Naive thymus-derived CD8-positive, alpha-beta T cell (primary cell): ENCODE measurements at places on chromosomes 1 and 21. TPM values are rescaled to one million over a fixed set of nuclear protein-coding genes. Genes with fewer than 3 reads are reported as not detected.

DNA sequence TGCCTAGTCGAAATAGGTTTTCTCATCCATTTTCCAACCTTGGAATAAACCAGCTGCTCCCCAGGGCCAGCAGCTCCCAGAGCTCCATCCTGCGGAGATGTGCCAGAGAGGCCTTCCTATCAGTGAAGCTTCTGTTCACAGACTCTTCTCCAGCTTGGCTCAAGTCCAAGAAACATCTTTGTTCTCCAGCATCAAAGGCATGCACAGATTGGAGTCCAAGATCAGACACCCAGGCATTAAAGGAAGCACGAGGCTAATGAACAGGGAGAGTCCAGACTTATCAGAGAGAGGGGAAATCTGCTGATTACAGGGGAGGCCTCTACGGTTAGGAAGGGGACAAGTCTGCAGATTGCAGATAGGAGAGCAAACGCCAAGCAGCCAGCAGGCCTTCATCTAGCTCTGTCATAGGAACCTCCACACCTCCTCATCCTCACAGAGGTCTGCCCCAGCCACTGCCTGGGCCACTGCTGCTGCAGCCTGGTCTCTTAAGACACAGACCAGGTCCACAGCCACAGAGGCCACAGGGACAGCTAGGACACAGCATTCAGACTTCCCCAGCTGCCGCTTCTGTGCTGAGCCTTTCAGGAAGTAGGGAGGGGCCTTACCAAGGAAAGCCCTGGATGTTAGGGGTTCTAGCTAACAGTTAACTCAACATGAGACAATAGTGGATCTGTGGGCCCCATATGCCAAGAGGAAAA lies 3.4 kb downstream of the PRR9 start:
- H3K4me1 ChIP-seq, result no peaks in the 10 kb centered on the region
- no peak overlapping the region for H3K4me3 ChIP-seq
- H3K27ac ChIP-seq, result no peak overlapping the region
- no peaks in the 10 kb centered on the region for H3K36me3 ChIP-seq

GRCh38 chr1:30730346-30731108 lies 7.1 kb upstream of the MATN1 start:
- no peaks in the 10 kb centered on the region for H3K36me3 ChIP-seq
- no peaks in the 10 kb centered on the region for H3K27me3 ChIP-seq
- peak overlapping the region; percentile 84 for H3K27ac ChIP-seq
- no peak for DNase-seq

DNA sequence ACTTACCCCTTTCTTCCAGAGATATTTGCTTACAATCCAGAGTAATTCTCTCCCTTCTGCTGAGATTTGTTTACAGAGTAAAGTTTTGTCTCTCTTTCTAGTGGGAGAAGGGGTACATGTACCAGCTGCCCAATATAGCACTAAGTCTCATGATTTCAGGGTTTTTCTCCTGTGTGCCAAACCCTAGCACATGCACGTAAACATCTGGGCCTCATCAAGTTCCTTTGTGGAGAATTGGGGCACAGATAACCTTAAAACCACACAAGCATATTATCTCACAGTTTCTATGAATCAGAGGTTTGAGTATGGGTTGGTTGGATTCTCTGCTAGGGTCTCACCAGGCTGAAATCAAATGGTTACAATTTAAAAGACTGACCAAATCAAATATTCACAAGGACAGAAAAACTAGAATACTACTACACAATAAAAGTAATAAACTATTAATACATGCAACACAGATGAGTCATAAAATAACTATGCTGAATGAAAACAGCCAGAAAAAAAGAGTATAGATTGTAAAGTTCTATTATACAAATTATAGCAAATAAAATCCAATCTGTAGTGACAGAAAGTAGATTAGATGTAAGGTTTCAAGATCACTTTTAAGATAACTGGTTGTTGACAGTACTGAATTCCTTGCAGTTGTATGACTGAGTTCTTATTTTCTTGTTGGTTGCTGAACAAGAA lies 347.4 kb upstream of the PTBP2 start:
- DNase-seq, result no peak
- no peaks in the 10 kb centered on the region for H3K4me1 ChIP-seq
- H3K4me3 ChIP-seq, result no peak overlapping the region
- H3K27me3 ChIP-seq, result no peaks in the 10 kb centered on the region
- no peaks in the 10 kb centered on the region for H3K36me3 ChIP-seq
- no peak overlapping the region for H3K27ac ChIP-seq

The LIPI gene
- not detected for polyA plus RNA-seq

- no peak overlapping the region for H3K27ac ChIP-seq
- DNase-seq, result no peak
- H3K4me3 ChIP-seq, result no peak overlapping the region
- no peaks in the 10 kb centered on the region for H3K36me3 ChIP-seq
These were observed 47.4 kb upstream of the RAB4A start for GRCh38 chr1:229223498-229223897.

DNA sequence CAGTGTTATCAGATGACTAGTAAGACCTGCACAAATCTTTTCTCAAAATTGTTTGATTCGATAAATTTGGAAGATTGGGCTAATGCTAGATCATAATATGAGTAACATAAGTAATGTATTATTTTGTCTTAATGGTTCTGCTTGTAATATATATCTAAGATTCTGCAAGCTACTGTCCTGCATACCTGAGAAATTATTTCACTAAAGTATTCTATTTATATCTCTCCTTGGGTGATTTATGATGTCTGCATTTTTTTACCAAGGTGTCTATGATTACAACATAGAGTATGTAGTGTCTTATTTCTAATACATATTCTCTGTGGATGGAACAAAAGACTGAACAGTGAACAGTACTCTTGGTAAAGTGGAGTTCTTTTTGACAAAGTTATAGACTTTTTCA lies 166.6 kb downstream of the CLEC20A start:
- H3K36me3 ChIP-seq, result no peaks in the 10 kb centered on the region
- no peaks in the 10 kb centered on the region for H3K4me1 ChIP-seq
- no peak overlapping the region for H3K27ac ChIP-seq
- no peak overlapping the region for H3K4me3 ChIP-seq

DNA sequence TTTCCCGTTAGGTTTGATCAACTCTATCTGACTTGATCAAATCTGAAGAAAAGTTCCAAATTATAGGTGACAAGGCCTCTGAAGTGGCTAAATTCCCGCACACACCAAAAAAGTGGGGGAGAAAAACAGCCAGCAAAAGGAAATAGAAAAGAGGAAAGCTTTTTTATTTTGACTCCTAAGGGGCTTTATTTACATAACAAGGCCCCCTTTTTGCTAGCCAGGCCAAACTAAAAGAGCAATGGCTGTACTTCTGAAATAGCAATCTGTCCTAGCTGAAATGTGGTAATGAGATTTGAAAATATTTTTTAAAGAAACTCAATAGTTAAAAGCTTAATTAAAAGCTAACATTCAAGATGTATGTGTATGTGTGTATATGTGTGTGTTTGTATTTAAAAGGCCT lies 311.5 kb upstream of the POGK start:
- H3K27ac ChIP-seq, result no peak overlapping the region
- DNase-seq, result no peak
- H3K27me3 ChIP-seq, result peaks cover 5% of the 10 kb centered on the region

The CFAP107 gene
- not detected for polyA plus RNA-seq

The ZNF648 gene
- not detected for polyA plus RNA-seq

The FAM89A gene
- 9.5 TPM for polyA plus RNA-seq

DNA sequence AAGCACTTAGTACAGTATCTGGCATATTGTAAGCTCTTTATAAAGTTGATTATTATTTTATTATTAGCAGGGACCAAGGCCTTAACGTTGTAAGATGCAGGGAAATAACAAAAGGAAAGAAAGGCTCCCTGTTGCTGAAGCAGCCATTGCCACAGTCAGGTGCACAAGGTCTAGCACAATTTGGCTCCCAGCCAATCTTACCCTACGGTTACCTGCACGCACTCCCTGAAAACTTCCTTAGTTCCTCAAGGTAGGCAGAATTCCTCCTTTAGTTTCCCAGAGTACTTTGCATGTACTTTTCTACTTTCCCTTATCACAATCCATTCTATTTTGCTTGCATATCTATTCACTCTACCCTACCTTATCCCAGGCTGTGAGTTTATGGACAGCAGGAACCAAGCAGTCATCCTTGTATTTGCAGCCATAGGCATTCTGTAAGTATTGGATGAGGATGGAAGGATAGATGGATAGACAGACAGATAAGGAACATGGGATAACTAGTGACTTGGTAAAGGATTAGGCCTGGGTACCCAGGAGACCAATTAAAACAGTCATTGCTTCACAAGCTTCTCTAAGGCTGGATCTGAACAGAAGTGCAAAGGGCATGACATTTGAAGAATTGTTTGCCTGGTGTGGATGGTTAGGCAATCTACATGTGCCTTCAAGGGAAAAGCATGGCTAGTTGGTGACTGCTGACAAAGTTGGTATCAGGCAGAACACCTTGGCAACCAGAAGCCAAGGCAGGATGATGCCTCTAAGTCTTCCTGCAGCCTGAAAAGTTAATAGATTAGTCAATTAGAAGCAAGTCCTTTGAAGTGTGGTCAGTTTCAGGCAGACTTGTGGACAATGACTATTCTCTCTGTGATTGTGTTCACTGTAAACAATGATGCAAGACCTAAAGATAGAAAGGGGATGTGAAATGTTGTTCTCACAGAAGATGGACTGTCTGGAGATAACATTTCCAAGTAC lies 20.8 kb upstream of the JAK1 start:
- H3K36me3 ChIP-seq, result peaks cover 4% of the 10 kb centered on the region
- no peak overlapping the region for H3K4me3 ChIP-seq
- DNase-seq, result no peak
- no peak overlapping the region for H3K27ac ChIP-seq

GRCh38 chr1:61436491-61437120 lies 288.3 kb downstream of the TM2D1 start:
- no peaks in the 10 kb centered on the region for H3K36me3 ChIP-seq
- H3K27me3 ChIP-seq, result no peaks in the 10 kb centered on the region
- no peaks in the 10 kb centered on the region for H3K4me1 ChIP-seq
- no peak overlapping the region for H3K27ac ChIP-seq

DNA sequence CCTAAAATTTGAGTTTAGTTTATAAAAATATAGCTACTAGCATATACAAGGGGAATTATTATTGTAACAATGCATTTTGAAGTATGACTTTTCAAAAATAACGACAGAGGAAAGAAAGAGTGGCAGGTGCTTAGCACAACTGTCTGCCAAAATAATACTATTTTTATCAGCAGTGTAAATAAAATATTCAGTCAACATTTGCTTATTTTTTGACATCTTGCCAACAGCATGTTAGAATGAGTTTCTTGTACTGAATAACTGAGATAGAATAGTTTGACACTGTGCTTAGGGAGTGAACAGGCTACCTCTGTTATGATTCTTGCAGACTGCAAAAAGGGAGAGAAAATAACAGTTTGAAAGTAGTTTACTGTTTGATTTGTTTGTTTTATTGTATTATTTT lies 909.8 kb downstream of the BRINP3 start:
- no peak overlapping the region for H3K27ac ChIP-seq
- no peak for DNase-seq
- no peaks in the 10 kb centered on the region for H3K4me1 ChIP-seq
- H3K27me3 ChIP-seq, result no peaks in the 10 kb centered on the region

DNA sequence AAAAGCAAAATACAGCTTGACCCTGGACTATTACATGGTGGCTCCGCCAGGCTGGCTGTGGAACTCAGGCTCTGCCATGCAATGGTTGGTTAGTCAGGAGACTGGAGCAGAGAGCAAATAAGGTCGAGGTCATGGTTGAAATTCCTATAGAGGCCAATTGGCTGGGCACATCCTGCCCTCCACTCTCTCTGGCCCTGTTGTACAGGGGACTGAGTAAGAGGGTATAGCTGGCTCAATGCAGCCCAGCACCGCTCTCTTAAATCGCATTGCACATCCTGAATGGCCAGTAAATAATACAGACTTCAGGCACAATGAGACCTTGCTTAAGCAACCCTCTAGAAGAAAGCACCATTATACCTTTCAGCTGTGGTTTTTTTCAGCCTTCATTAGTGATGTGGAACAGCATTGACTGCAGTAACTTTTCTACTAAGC lies 59.3 kb upstream of the PPP2R5A start:
- peaks cover 28% of the 10 kb centered on the region for H3K4me1 ChIP-seq
- no peaks in the 10 kb centered on the region for H3K36me3 ChIP-seq
- DNase-seq, result no peak
- no peak overlapping the region for H3K27ac ChIP-seq
- no peaks in the 10 kb centered on the region for H3K27me3 ChIP-seq
